ENCODE measurements at places on chromosomes 7 and 10.

- DNase-seq, result no peak
Observed at GRCh38 chr7:148180075-148180474, 410.5 kb upstream of the C7orf33 start.

DNA sequence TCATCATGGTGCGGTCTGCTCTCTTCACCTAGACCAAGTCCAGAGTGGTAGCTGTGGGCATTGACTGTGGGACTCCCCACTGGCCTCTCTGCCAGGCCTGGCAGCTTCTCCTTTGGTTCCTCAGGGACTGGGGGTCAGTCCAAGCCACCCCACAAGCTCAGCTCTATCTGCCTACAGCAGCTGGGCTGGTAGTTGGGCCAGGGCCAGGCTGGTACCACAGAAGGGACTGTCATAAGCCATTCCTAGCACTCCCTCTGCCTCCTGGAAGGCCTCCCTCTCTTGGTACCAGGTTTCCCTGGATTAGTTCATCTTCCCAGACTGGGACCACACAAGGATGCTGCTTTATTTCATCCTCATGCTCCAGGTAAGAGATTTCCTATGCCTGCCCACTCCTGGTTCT lies 24.2 kb upstream of the UNC5B start:
- no peak for DNase-seq

DNA sequence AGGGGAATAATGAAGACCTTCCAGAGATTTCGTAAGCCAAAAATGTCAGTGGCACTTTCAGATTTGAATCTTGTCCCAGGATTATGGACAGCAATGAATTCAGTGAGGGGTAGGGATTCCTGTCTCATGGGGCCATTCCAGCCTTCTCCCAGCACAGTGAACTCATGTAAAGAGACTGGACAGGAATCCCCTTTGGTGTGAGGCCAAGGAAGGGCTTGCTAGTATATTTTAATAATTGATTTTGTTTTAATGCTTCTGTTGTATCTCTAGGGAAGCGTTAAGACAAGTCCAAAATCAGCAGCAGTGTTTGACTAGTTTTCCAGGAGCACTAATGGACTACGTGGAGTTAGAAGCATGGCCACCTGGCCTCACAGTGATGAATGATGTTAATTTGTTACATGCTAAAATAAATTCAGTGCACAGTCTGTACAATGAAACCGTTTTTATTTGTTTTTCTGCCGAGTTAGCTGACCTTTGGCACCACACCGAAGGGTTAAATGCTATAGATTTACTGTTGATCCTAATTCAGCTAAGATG lies 214.0 kb upstream of the DKK1 start:
- no peak for DNase-seq

GRCh38 chr7:128114806-128115205 lies 83.6 kb upstream of the LRRC4 start:
- DNase-seq, result no peak

DNA sequence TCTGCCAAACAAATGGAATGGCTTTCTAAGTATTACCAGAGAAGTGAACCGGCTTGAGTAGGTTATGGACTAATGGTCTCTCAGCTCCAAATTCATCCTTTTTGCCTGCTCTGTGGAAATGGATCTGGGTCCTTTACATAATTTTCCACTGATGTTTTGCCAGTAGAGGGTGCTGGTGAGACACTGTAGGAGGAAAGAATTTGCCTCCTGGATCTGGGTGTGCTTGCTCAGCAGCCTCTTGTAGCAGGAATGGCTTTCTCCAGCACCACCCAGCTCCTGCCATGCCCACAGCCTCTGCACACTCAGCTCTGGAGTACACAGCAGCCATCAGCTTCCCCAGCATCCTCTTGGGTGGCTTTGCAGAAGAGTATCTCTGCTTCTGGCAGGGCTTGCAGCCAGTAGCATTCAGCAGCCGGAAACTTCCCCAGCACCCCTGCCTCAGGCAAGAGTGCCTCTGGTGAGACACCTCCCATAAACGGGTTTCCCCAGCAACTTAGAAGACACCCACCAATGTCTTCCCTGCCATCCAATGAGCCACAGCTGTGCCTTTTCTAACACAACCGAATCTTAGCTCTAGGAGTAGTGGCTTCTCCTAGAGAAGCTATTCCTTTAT lies 235.0 kb upstream of the PLPP4 start:
- DNase-seq, result no peak

DNA sequence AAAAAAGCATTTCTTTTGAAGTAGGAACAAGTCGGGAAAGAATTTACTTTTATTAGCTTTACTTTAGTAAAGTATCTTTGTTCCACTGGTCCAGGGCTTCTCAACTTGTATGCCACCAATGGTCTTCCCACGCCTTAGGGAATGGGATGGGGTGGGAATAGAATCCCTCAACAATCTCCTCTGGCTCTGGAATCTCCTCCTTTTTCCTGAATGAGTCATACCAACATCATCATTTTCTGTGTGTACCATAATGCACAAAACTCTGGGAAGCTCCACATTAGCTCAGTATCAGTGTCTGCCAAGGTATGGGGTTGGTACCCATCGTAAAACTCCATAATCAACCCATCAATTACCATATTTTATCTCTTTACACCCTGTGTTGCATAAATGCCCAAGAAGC lies 159.4 kb upstream of the BMPER start:
- no peak for DNase-seq

- DNase-seq, result no peak
Observed at GRCh38 chr7:75718390-75719031, 20.2 kb downstream of the HIP1 start.

- no peak for DNase-seq
Observed at GRCh38 chr10:14124941-14125340, 205.8 kb downstream of the FRMD4A start.

DNA sequence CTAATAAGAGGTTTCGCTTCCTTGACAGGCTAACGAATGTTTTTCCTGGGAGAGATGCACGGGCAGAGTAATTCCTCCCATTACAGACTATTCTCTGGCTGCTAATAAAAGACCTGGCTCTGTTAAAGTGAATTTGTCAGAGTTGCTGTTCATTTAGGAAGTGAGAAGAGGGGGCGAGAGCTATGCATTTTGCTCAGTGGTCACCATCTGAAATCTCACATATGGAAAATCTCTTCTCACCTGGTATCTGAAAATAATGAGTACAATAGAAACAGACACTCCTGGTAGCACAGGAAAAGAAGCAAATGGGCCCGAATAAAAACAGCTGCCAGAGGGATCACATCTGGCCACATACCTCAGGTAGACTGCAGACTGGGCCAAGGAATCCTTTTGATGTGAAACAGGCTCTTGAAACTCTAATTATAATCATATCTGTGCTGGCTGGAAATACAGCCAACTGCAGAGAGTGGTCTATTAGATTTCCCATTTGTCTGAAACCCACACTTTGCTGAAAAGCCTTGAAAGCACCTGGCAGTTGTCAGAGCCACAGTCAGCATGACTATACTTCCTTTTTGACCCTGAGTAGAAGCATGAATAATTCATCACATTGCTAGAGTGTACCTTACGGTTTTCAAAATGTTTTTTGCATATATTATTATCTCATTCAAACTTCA lies 33.6 kb downstream of the AOAH start:
- no peak for DNase-seq

GRCh38 chr7:100642534-100642907 lies 1.2 kb upstream of the TFR2 start:
- no peak for DNase-seq

- DNase-seq, result no peak
Observed at GRCh38 chr7:101373812-101374614, 11.3 kb downstream of the COL26A1 start.

DNA sequence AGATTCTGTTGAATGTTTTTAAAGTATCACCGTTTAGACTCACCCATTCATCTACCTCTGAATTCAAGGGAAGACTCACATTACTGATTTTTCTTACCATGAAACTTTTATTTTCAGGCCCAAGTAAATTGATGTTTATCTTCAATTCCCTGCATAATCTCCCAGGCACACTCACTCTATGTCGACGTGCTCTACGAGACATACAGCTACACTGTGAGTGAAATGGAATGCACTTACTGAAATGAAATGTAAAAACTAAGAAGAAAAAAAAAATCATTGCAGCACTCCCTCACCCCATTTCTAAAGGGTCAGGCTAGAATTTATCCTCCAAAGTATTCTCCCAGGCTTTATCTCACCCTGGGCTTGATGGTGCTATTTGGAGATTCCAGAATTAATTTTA lies 987.9 kb downstream of the CCSER2 start:
- no peak for DNase-seq

DNA sequence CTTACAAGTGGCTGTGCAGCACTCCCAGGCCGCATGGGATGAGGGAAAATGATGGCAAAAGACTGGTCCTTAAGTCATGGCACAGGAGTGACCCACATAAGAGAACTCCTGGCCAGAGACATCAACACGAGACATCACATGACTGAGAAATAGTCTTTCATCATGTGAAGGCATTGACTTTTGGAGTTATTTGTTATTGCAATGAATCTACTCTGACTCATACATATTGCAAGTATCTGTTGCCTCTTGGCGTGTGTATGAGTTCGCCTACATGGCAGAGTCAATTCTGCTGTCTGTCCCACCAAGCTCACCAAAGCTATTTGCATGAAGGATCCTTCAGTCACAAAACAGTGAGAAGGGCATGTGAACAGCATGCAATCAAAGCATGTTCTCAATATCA lies 59.7 kb upstream of the HABP2 start:
- DNase-seq, result no peak

GRCh38 chr10:34196058-34196433 lies 619.0 kb downstream of the PARD3 start:
- DNase-seq, result no peak

GRCh38 chr7:1455241-1455939 lies 3.9 kb downstream of the MICALL2 start:
- no peak for DNase-seq

DNA sequence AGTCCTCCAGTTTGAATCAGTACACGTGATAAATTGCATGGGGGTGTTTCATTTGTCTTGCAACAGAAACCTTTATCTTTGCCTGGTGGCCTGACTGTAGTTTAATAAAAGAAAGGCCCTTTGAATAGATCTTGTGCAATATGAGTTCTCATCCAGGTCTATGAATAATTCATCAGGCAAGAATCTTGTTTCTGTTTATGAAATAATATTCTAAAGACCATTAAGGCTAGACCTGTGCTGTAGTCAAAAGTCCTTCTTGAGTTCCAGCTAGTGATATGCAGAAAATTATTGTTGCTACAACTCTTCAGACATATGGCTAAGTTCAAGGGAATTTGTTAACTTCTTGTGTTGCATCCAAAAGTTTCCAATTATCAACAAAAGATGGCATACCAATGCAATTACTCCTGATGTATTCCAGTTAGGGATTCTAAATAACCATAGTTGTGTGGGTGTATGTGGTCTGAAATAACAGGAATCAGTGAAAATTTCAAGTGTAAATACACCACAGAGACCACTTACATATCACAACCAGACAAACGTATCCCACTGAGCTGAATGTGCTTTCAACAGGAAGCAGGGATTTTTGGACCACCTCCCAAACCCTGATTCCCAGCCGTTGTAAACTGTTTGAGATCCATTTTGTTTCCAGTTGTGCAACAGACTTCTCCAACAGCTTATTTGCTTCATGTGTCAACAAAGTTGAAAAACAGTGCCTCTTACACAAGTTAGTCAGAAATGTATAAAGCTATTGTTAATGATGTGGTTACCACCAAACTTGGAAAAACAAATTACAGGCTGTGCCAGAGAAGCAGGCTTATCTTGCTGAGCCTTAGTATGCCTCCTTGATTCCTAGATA lies 54.7 kb upstream of the BICC1 start:
- DNase-seq, result no peak

DNA sequence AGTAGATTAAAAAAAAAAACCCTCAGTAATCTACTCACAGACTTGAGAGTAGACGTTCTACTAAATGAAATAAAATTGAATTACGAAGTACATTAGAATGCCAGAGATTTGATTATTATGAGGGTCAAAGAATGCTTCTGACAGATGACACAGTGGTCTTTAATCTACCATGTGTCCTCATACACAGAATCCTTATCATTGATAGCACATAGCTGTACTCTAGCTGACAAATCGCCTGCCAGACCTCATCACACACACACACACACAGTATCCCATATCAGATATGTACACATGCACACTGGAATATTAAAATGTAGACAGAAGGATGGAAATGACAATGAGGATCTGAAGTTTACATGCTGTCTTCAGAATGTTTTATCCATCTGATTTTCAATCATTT lies 104.6 kb downstream of the SORCS1 start:
- DNase-seq, result no peak

- DNase-seq, result no peak
Observed at GRCh38 chr7:11239316-11239715, 265.6 kb downstream of the PHF14 start.

- DNase-seq, result no peak
Observed at GRCh38 chr10:120314442-120314841, 142.6 kb upstream of the PLPP4 start.

- DNase-seq, result no peak
Observed at GRCh38 chr10:9009505-9009904, 955.0 kb downstream of the GATA3 start.

DNA sequence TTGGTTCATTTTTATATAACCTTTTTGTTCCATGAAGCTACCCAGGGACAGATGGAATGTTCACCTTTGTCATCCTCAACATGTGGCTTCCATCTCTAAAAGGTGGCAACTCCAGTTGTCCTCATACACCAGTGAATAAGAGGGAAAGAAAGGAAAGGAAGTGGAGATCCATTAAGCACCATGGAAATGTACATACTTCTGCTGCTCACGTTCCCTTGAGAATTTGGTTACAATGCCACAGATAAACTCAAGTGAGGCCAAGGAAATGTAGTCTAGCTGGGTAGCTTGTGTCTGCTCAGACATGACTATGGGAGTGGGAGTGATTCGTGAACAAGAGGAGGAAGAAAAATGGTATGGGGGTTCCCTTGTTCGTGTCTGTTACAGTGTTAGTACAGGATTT lies 237.1 kb upstream of the FAM3C start:
- no peak for DNase-seq

GRCh38 chr7:104992306-104992705 lies 21.7 kb upstream of the KMT2E start:
- no peak for DNase-seq

DNA sequence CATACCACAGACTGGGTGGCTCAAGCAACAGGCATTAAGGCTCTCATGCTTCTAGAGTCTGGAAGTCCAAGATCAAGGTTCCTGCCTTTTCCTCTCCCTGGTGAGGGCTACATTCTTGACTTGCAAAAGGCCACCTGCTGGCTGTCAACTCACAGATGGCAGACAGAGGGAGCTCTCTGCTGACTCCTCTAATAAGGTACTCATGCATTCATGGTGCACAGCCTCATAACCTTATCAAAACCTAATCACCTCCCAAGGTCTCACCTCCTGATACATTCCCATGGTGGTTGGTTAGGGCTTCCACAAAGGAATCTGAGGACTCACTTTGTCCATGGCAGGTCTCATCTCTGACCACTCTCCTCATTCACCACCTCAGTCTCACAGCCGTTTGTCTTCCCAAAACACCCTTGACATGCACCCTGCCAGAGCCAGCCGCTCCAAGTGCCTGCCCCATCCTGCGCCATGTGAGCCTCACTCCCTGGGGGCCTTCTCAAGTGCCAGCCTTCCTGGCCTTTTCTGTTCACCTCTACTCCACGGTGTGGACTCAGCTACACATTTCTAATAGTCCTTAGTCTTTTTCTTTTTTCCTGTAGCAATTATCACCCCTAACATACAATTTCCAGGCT lies 400.3 kb upstream of the ADARB2 start:
- DNase-seq, result no peak

Measured in activated CD4-positive, CD25-positive, alpha-beta regulatory T cell treated with anti-CD3 and anti-CD28 coated beads, Interleukin-2, amount 50 U/mL, for 16 hours (primary cell).